IMR-90 (cell line): ENCODE measurements at places on chromosomes 7 and 10. TPM values are rescaled to one million over a fixed set of nuclear protein-coding genes. Genes with fewer than 3 reads are reported as not detected.

- DNase-seq, result no peak
These were observed 231.0 kb downstream of the CSTF2T start for GRCh38 chr10:51468424-51468823.

- DNase-seq, result no peak
These were observed 186.9 kb downstream of the PRKCQ start for GRCh38 chr10:6393168-6393567.

GRCh38 chr7:138853448-138853847 lies 55.5 kb upstream of the ATP6V0A4 start:
- DNase-seq, result no peak

DNA sequence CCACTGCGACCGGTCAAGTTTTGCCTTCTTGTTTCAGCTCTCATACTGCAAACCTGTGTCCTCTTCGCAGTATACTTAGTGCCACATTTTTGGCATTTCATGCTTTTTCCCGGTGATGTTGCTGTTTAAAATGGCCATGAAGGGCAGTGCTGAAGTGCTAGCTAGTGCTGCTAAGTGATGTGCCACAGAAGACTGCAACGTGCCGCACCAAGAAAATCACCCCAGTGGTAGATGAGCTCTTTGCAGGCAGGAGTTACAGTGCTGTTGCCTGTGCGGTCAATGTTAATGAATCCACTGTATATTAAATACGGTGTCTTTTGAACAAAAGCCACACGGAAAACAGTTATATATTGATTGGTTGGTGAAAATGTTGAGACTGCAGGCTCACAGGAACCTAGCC lies 120.3 kb downstream of the ANLN start:
- no peak for DNase-seq

GRCh38 chr10:53403688-53404087 lies 631.1 kb upstream of the MBL2 start:
- DNase-seq, result peak; percentile 1

GRCh38 chr10:131444862-131445461 lies 133.4 kb upstream of the TCERG1L start:
- DNase-seq, result no peak

GRCh38 chr10:75058161-75058560 lies 53.3 kb upstream of the SAMD8 start:
- DNase-seq, result no peak

GRCh38 chr10:129442866-129443265 lies 24.2 kb upstream of the MGMT start:
- DNase-seq, result no peak

- DNase-seq, result no peak
These were observed 141.4 kb downstream of the LSMEM1 start for GRCh38 chr7:112622159-112622715.

DNA sequence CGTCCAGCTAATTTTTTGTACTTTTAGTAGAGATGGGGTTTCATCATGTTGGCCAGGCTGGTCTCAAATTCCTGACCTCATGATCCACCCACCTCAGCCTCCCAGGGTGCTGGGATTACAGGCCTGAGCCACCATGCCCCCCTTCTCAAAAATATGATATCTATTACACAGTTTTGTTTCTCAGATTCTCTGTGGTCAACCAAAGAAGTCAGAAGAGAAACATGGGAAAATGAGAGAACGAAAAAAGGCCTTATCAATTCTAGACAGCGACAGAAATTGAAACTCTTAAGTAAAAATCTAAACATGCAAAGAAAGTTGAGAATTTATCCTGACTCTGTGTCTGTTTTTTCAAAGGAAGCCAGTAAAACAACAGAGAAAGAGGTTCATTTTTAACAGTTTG lies 283.8 kb upstream of the PLXDC2 start:
- DNase-seq, result no peak

GRCh38 chr7:92833766-92834506 lies 2.4 kb downstream of the CDK6 start:
- peak; percentile 78 for DNase-seq

DNA sequence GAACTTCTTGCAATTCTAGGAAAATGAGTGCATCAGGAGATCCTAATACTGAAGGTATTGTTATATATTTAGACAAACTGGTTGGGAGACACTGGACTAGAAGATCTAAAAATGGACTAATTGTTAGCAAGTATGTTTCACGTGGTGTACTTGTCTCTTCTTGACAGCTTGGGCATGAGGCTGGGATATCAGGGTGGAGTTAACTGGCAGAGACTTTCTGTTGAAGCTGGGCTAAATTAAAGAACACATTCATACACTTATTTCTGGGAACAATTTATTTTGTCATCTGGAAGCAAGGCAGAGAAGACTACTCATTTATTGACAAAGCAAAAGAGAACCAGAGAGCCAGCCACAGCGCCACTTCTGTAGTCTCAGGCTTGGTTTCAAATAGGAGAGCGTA lies 25.9 kb downstream of the TYW1 start:
- no peak for DNase-seq

DNA sequence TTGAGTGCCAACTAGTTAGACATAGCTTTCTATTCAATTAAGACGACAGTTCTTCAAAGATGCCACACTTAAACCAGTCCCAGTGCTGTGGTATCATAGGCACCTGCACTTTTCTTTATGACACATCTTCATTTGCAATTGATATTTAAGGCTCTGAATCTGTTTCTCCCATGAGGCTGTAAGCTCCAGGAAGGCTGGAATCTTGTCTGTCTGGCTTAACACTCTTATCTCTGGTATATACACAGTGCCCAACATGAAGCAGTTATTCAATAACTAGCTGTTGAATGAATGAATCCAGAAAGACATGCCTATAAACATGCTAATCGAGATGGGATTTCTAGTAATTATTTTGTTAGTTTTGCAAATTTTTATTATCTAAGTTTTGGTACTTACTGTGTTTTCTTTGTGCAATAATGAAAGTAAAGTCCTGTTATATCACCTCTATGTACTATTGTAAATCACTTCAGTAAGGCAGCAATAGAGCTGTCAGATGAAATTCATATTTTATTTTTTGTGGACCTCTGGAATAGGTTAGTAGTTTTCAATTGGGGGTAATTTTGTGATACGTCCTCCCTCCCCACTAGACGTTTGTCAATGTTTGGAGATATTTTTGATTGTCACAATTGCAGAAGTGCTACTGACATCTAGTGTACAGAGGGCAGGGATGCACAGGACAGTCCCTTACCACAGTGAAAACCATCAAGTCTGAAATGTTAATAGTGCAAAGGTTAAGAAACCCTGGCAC lies 51.3 kb upstream of the STEAP4 start:
- DNase-seq, result no peak

DNA sequence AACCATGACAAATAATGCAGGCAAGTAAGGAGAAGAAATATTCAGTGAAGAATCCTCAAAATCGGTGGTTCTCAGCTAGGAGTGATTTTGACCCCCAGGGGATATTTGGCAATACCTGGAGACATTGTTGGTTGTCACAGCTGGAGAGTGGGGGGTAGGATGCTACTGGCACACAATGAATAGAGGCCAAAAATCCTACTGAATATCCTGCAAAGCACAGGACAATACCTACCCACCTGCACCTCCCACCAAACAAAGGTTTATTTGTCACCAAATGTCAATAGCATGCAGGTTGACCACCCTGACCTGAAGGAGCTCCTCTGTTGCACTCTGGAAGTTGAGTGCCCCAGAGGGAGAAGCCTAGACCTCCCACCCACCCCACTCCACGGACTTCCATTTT lies 1028.6 kb downstream of the CNTNAP2 start:
- DNase-seq, result no peak

DNA sequence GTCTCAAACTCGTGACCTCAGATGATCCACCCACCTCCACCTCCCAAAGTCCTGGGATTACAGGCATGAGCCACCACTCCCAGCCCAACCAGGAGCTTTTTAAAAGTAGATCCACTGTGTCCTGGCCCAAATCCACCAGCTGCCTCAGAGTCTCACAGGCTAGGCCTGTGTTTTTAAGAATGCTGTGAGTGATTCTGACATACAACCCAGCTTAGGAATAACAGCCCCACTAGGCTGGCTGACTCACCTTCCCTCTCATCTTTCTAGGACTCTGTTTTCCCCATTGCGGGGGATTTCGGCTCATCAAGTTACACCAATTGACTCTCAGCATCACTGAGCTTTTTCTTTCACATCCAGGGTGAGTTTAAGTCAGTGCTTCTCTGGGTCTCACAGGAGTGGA lies 207.6 kb downstream of the SKIDA1 start:
- peak; percentile 97 for DNase-seq

DNA sequence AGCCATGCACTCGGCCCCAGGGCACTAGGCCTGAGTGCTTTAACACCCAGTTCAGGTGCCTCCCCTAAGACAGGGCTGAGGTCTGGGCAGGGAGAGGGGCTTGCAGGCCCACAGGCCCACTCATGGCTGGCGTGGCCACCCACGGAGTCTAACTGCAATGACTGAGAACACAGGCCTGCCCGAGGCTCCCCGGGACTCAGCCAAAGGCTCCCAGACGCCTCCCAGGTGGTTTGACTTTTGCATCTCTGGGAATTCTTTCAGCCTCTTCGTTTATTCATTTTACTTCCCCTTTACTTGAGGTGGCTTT lies 37.3 kb downstream of the PTPRN2 start:
- DNase-seq, result no peak

DNA sequence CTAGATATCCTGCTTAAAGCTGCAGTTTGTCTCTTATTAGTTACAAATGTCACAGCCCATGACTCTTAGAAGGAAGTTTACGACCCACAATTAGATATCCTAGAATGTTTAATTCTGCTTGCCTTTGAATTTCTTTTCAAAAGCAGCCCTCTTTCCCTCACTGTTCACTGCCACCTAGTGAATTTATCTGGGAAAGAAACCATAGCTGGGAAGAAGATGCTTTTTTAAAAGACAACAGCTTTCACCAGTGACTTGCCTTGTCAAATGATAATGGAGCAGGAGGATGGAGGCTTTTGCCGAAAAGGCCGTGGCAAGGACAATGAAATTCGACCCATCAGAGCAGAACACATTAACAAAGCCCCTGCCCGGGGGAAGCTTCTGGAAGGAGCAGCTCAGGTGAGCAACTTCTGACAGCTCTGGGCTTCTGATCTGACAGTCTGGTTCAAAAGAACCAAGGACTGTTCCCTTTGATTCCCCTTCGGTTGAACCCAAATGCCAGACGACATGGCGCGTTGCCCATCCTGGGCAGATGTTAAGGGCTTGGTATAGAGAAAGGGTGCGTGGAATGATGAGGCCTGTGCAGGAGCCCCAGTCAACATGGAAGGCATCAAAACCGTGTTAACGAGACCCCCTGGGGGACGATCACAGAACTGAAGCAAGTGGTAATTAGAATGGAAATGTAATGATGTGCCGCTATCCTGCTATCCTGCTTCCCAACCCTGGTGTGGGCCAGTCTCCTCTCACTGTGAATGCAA lies 236.8 kb downstream of the FRMD4A start:
- peak; percentile 66 for DNase-seq

GRCh38 chr10:132179551-132180392 lies 7.0 kb upstream of the DPYSL4 start:
- no peak for DNase-seq

- no peak for DNase-seq
These were observed 128.7 kb downstream of the ITGB8 start for GRCh38 chr7:20459419-20459818.

- DNase-seq, result no peak
These were observed 156.9 kb upstream of the PCBD1 start for GRCh38 chr10:71045204-71045809.

GRCh38 chr10:114908896-114909295 lies 29.1 kb upstream of the TRUB1 start:
- no peak for DNase-seq

- peak; percentile 35 for DNase-seq
These were observed 25.6 kb downstream of the COL1A2 start for GRCh38 chr7:94420328-94420727.

- DNase-seq, result no peak
These were observed 488.9 kb downstream of the SH2D4B start for GRCh38 chr10:81026591-81026990.

DNA sequence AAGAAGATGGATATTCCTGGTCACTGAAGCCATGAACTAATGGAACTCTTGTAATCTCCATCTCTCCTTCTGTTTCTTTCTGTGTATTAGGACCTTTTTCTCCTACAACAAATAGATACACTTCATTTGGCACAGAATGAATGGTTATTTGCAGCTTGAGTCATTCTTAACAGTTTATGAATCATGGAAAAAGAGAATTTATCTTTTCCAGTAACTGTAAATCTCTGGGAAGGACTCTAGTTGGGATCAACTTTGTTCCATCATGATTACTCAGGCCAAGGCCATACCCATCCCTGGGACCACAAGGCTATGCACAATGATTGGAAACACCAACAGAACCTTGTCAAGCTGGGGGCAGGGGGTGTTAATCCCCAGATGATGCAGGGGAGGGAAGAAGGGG lies 36.1 kb upstream of the MDFIC start:
- DNase-seq, result peak; percentile 58

GRCh38 chr7:101754424-101755159 lies 62.8 kb upstream of the CUX1 start:
- peak; percentile 47 for DNase-seq

- DNase-seq, result no peak
These were observed 1219.4 kb downstream of the TYW1 start for GRCh38 chr7:68216051-68216450.

GRCh38 chr10:13978533-13979115 lies 352.1 kb downstream of the FRMD4A start:
- peak; percentile 98 for DNase-seq

DNA sequence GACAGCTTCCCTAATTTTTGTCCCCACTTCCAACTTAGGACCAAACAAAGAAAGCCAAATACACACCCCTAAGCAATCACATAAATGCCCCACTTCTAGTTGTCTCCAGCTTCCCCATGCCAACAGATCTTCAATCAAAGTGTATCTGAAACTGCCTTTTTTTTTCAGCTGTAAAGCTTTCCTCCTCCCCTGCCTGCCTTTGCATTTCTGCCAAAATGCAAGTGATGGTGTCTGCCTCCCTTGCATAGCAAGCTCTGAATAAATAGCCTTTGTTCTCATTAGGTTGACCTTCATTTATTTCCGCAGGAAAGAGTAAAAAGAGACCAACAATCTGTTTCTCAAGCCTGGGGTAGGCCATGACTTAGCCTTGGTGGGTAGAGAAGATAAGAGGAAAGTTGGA lies 459.4 kb downstream of the GPAM start:
- DNase-seq, result no peak

DNA sequence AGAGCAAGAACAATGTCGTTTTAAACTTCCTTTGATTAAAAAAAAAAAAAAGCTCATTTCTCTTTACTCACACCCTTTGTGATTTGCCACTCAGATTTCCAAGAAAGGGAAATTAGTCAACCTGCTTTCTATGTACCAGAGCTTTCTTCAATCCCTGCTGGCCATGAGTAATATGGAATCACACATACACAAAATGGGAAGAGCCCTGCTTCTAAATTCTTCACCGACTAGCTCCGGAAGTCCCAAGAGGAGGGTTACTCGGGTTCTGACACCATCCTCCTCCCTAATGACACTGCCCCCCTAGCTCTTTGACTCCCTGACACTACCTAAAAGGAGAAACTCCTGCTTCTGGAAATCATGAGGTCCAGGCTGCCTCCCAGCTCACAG lies 81.8 kb upstream of the SFMBT2 start:
- no peak for DNase-seq

GRCh38 chr10:82924711-82925110 lies 1049.7 kb downstream of the NRG3 start:
- DNase-seq, result no peak

The WDR86 gene
- not detected in 2 replicates for polyA plus RNA-seq

The WDR91 gene
- 10.3 and 10.6 TPM in 2 replicates for polyA plus RNA-seq

The TMEM213 gene
- polyA plus RNA-seq, result not detected in 2 replicates

The LRRC18 gene
- polyA plus RNA-seq, result not detected in 2 replicates

The GPRIN2 gene
- polyA plus RNA-seq, result not detected in 2 replicates

The CBX3 gene
- polyA plus RNA-seq, result 65.6 and 76.5 TPM in 2 replicates

The CCDC146 gene
- 1.0 and 1.7 TPM in 2 replicates for polyA plus RNA-seq

The HNRNPF gene
- 147 and 169 TPM in 2 replicates for polyA plus RNA-seq

The LEP gene
- not detected in 2 replicates for polyA plus RNA-seq

The FKBP6 gene
- polyA plus RNA-seq, result not detected in 2 replicates

The PGAM2 gene
- polyA plus RNA-seq, result 0.27 TPM in 1 of 2 replicates, not detected in the other

The GPR22 gene
- not detected in 2 replicates for polyA plus RNA-seq

The PDZD7 gene
- 1.5 and 1.8 TPM in 2 replicates for polyA plus RNA-seq
